Effector memory CD4-positive, alpha-beta T cell (primary cell): ENCODE measurements at places on chromosomes 6 and 20.

DNA sequence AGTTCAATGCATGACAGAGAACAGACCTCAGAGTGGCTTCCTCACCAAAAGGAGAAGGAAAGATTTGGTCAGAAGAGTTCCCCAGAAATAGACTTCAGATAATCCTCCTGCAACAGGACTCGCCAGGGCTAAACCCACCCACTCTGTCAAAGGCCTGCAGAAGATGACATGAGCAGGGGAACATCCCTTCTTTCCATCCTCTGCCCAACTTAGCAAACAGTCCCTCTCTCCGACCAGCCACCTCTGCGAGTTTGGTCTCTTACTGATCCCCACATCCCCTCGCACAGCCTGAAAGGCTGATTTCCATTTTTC is 7.5 kb downstream of the NFATC2 start:
- peaks cover 68% of the 10 kb centered on the region for H3K4me1 ChIP-seq
- DNase-seq, result no peak
- H3K36me3 ChIP-seq, result peaks cover 4% of the 10 kb centered on the region
- no peaks in the 10 kb centered on the region for H3K27me3 ChIP-seq
- no peak overlapping the region for H3K4me3 ChIP-seq
- no peak overlapping the region for H3K27ac ChIP-seq

- no peaks in the 10 kb centered on the region for H3K27me3 ChIP-seq
- no peak overlapping the region for H3K27ac ChIP-seq
- no peak overlapping the region for H3K4me3 ChIP-seq
- DNase-seq, result no peak
- H3K4me1 ChIP-seq, result no peaks in the 10 kb centered on the region
These were observed 13.3 kb upstream of the DST start for GRCh38 chr6:56655996-56656395.

DNA sequence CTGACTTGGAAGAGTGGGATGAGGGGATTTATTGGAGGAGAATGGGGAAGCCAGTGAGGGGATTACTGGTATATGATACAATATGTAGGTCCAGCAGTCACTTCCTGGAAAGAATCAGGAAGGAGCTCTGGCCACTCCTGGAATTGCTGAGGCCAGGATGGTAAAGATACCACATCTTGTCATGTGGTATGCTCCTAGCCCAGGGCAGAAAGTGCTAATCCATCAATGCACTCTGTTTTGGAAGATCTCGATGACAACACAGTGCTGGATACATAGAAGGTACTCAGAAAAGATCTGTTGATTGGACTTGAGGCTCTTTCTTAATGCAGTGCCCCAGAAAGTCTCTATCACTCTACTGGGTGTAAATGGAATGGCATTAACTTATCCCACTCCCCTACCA is 52.6 kb downstream of the LAMP5 start:
- no peaks in the 10 kb centered on the region for H3K4me1 ChIP-seq
- H3K4me3 ChIP-seq, result no peak overlapping the region
- no peaks in the 10 kb centered on the region for H3K36me3 ChIP-seq
- no peak for DNase-seq

DNA sequence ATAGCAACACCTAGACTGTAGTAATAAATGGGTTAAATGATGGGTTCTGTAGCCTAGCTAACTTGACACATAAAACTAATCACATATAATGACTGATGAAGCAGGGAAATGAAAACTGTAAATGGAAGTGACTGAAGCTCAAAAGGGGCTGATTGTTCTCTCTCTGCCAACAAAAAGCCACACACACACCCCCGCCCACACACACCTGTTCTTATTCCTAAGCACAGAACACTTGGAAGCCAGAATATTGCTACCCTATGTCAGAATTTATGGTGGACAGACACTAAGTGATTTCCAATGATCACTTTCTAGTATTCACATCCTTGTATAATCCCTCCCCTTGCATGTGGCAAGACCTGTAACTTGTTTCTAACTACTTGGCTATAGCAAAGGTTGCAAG is 603.5 kb downstream of the UTRN start:
- H3K36me3 ChIP-seq, result no peaks in the 10 kb centered on the region
- no peaks in the 10 kb centered on the region for H3K4me1 ChIP-seq
- DNase-seq, result no peak
- no peak overlapping the region for H3K27ac ChIP-seq
- no peak overlapping the region for H3K4me3 ChIP-seq

DNA sequence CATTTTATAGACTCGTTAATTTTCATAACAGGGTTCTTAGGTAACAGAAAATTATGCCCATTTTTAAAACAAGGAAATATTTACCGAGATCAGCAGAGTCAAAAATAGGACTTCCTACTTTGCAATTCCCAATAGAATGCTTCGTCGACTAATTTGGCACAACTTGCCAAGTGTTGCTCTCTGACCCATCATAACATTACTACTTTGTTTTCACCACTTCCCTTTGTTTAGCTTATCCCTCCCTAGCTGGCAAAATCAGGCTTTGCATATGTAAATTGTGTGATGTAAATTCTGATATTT is 914 bp upstream of the RANBP9 start:
- no peaks in the 10 kb centered on the region for H3K27me3 ChIP-seq
- H3K4me3 ChIP-seq, result peak overlapping the region; percentile 83

- DNase-seq, result no peak
- H3K27ac ChIP-seq, result peak overlapping the region; percentile 84
- no peaks in the 10 kb centered on the region for H3K36me3 ChIP-seq
- peak overlapping the region; percentile 76 for H3K4me3 ChIP-seq
- no peaks in the 10 kb centered on the region for H3K27me3 ChIP-seq
These were observed 462 bp upstream of the SLC35B3 start for GRCh38 chr6:8435845-8436168.

GRCh38 chr6:41824571-41825569 is 37.4 kb downstream of the TOMM6 start:
- no peaks in the 10 kb centered on the region for H3K4me1 ChIP-seq
- H3K27ac ChIP-seq, result no peak overlapping the region
- DNase-seq, result no peak
- no peak overlapping the region for H3K4me3 ChIP-seq

DNA sequence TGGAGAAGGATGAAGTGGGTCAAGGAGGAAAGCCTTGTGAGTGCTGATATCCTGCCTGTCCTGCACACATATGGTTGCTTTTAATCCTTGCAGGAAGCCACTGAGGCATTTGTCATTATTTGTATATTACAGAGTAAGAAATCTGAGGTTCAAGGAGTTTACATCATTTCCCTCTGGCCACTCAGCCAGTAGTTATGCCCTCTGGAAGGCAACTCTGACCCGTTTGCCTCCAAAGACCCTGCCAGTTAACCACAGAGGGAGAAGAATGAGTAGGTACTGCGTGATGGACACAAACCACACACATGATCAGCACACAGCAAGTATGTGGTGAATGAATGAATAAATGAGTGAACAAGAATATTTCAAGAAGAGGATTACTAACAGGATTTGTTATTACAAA is 7.9 kb upstream of the FAM210B start:
- H3K27ac ChIP-seq, result no peak overlapping the region
- H3K36me3 ChIP-seq, result no peaks in the 10 kb centered on the region
- no peaks in the 10 kb centered on the region for H3K27me3 ChIP-seq
- DNase-seq, result no peak
- H3K4me1 ChIP-seq, result no peaks in the 10 kb centered on the region

- peaks cover 16% of the 10 kb centered on the region for H3K4me1 ChIP-seq
- DNase-seq, result no peak
- H3K27me3 ChIP-seq, result no peaks in the 10 kb centered on the region
- peak overlapping the region; percentile 53 for H3K4me3 ChIP-seq
- no peaks in the 10 kb centered on the region for H3K36me3 ChIP-seq
These were observed 13.1 kb downstream of the ITPR3 start for GRCh38 chr6:33634161-33634727.

DNA sequence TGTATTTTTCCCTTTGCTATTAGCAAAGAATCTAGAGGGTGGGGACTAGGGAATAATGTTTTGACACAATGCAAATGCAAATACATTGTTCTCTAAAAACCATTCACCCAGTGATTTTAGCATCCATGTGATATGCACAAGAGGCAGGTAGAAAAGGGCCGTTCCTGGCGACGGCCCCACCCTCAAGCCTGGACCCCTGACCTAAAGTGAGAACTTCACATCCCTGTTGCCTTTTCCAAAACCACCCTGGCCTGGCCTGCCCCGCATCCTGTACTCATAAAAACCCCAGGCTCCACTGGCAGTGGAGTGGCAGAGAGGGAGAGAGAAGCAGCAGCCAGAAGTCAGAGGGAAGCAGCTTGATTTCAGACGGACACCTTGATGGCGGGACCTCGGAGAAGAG is 48.5 kb downstream of the MAP1LC3A start:
- DNase-seq, result no peak
- H3K4me3 ChIP-seq, result no peak overlapping the region
- H3K36me3 ChIP-seq, result no peaks in the 10 kb centered on the region
- H3K27me3 ChIP-seq, result no peaks in the 10 kb centered on the region
- no peaks in the 10 kb centered on the region for H3K4me1 ChIP-seq

DNA sequence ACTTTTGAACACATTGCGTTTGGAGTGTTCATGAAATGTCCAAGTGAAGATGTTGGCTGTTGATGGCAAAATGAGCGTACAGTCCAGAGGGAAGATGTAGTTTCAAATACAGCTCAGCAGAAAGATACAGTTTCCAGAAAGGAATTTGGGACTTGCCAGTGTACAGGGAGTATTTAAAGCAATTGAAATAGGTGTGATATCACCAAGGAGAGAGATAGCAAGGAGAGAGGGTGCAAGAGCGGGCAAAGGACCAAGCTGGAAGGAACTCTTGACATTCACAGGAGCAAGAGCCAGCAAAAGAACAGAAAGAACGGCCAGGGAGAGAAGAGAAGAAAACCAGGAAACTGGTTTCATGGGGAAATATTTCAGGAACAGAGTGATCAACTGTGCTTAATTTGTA is 47.8 kb downstream of the CARMIL1 start:
- H3K4me3 ChIP-seq, result no peak overlapping the region
- no peaks in the 10 kb centered on the region for H3K27me3 ChIP-seq
- no peaks in the 10 kb centered on the region for H3K36me3 ChIP-seq
- H3K27ac ChIP-seq, result no peak overlapping the region
- H3K4me1 ChIP-seq, result no peaks in the 10 kb centered on the region

- no peak for DNase-seq
- no peaks in the 10 kb centered on the region for H3K27me3 ChIP-seq
- H3K4me3 ChIP-seq, result no peak overlapping the region
- H3K36me3 ChIP-seq, result no peaks in the 10 kb centered on the region
- H3K4me1 ChIP-seq, result no peaks in the 10 kb centered on the region
These were observed 12.1 kb upstream of the NTSR1 start for GRCh38 chr20:62696434-62696957.

DNA sequence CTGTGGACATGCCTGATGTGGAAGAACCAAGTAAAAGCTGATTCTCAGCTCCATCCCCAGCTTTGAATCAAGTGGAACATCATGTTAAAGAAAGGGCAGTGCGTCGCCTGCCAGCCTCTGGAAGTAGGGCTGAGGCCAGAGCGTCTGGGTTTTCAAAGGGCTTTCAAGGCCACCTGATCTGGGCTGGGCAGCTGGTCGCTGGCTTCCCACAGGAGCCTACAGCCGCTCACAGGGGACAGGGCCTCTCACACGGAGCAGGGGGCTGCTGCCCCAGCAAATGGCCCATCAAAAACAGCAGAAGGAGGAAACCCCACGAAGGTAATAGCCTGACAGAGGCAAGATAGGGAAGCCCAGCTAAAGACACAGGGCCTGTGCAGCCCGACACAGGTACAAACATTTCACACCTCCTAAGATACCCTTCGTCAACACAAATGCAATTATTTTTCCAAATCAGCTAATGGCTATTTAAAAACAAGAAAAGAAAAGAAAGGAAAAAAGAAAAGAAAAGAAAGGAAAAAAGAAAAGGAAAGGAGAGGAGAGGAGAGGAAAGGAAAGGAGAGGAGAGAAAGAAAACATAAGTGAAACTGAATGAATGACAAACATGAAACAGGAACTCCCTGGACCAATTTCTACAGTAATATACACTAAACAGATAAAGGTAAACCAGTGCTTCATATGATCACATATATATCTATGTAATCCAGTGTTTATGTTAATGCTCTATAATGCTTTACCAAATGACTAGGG is 24.8 kb downstream of the RRBP1 start:
- no peaks in the 10 kb centered on the region for H3K36me3 ChIP-seq
- H3K4me1 ChIP-seq, result no peaks in the 10 kb centered on the region
- H3K27ac ChIP-seq, result no peak overlapping the region
- H3K27me3 ChIP-seq, result no peaks in the 10 kb centered on the region

- H3K27ac ChIP-seq, result peak overlapping the region; percentile 55
- H3K4me3 ChIP-seq, result peak overlapping the region; percentile 41
- no peak for DNase-seq
- H3K4me1 ChIP-seq, result peaks cover 31% of the 10 kb centered on the region
- H3K27me3 ChIP-seq, result no peaks in the 10 kb centered on the region
- H3K36me3 ChIP-seq, result no peaks in the 10 kb centered on the region
These were observed 69.3 kb upstream of the MYL9 start for GRCh38 chr20:36471885-36472636.

- no peaks in the 10 kb centered on the region for H3K4me1 ChIP-seq
- H3K4me3 ChIP-seq, result no peak overlapping the region
- H3K36me3 ChIP-seq, result no peaks in the 10 kb centered on the region
These were observed 914 bp downstream of the TREM2 start for GRCh38 chr6:41161851-41162552.

DNA sequence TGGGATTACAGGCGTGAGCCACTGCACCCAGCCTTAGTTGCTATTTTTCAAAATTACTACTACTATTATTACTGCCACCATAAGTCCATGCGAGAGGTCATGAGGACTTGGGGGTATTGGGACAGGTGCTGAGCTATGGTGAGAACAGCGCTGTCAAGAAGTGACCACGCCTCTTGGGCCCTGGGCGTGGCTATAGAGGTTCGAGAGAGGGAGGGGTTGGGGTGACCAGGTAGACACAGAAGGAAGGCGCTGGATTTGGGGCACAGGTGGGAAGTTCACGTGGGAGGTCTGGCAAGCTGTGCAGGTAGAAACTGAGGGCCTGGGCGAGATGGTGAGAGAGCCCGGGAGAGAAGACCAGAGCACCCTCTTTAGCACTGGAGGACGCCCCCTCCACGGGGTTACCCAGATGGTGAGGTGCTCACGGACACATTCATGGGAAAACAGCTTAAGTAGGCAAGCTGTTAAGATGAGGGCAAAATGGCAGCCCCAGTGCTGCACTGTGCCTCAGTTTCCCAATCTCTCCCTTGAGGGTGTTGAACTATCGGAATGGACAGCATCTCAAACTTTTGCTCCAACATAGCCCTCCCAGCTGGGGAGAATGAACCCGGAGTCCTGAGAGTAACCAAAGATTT is 61.0 kb downstream of the RAB44 start:
- H3K27ac ChIP-seq, result peak overlapping the region; percentile 13
- peaks cover 47% of the 10 kb centered on the region for H3K4me1 ChIP-seq
- no peaks in the 10 kb centered on the region for H3K36me3 ChIP-seq
- H3K27me3 ChIP-seq, result no peaks in the 10 kb centered on the region
- no peak for DNase-seq

GRCh38 chr6:40419377-40419776 is 167.8 kb downstream of the LRFN2 start:
- H3K27ac ChIP-seq, result no peak overlapping the region
- H3K4me3 ChIP-seq, result no peak overlapping the region
- no peaks in the 10 kb centered on the region for H3K27me3 ChIP-seq
- no peaks in the 10 kb centered on the region for H3K4me1 ChIP-seq
- no peaks in the 10 kb centered on the region for H3K36me3 ChIP-seq

GRCh38 chr6:31905041-31905440 is 3.2 kb upstream of the ZBTB12 start:
- no peak overlapping the region for H3K4me3 ChIP-seq
- no peaks in the 10 kb centered on the region for H3K27me3 ChIP-seq
- H3K4me1 ChIP-seq, result peaks cover 5% of the 10 kb centered on the region
- no peak for DNase-seq

GRCh38 chr6:126307849-126308248 is 32.1 kb upstream of the CENPW start:
- DNase-seq, result no peak
- H3K36me3 ChIP-seq, result no peaks in the 10 kb centered on the region
- no peaks in the 10 kb centered on the region for H3K4me1 ChIP-seq
- H3K4me3 ChIP-seq, result no peak overlapping the region
- no peaks in the 10 kb centered on the region for H3K27me3 ChIP-seq

GRCh38 chr20:34220561-34220960 is 20.7 kb upstream of the ASIP start:
- no peaks in the 10 kb centered on the region for H3K36me3 ChIP-seq
- H3K4me1 ChIP-seq, result peaks cover 7% of the 10 kb centered on the region
